ENCODE measurements at places on chromosomes 11 and 22. TPM values are rescaled to one million over a fixed set of nuclear protein-coding genes. Genes with fewer than 3 reads are reported as not detected.

SLC25A45 gene
- 16.9 TPM for polyA plus RNA-seq

POU2F3 gene
- not detected for polyA plus RNA-seq

CTNND1 gene
- 1.3 TPM for polyA plus RNA-seq

SCARF2 gene
- 0.70 TPM for polyA plus RNA-seq

OR52J3 gene
- polyA plus RNA-seq, result not detected

TRIM51 gene
- not detected for polyA plus RNA-seq

DDI1 gene
- polyA plus RNA-seq, result 0.17 TPM

ZNHIT2 gene
- 29.0 TPM for polyA plus RNA-seq

CHRM4 gene
- 0.15 TPM for polyA plus RNA-seq

DNA sequence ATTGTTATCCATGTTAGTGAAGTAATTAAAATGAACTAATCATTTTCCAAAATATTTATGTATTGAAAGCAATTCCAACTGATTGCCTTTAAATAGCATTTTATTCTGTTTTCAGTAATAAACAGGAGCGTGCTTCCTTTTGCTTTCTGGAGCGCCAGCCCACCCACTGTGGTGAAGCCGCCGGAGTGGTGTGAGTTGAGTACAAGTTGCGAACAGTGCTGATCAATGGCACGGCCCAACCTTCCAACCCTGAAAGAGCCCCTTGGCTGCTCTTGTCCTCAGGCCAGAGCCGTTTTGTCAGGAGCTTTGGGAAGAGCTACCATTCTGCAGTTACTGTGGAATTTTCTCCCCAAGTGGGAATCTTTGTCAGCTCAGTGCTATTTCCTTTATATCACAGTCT lies 42.8 kb downstream of the NTM start:
- H3K4me3 ChIP-seq, result no peak overlapping the region
- H3K27me3 ChIP-seq, result no peaks in the 10 kb centered on the region
- DNase-seq, result no peak
- H3K36me3 ChIP-seq, result no peaks in the 10 kb centered on the region
- no peaks in the 10 kb centered on the region for H3K4me1 ChIP-seq
- no peak overlapping the region for H3K27ac ChIP-seq

DNA sequence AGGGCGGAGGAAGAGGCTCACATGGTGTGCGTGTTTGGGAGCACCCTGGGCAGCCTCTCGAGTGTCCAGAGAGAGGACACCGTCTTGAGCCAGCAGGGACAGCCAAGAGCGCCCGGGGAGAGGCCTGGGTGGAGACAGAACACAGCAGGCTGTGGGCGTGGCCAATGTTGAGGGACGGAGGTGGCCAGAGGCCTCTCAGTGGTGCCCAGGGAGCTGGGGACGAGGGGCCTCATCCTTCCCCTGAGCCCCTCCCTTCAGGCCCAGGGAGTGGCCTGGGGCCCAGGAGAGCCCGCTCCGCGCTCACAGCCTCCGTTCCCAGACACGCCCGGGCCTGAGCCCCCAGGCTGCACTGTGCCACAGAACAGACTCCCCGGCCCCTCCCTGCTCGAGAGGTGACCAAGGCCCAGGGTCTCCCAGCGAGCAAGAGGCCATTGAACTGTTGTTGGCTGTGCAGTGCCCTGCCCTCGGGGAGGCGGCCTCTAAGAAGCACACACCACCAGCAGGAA lies 48.4 kb downstream of the CDKN1C start:
- no peaks in the 10 kb centered on the region for H3K4me1 ChIP-seq
- no peak overlapping the region for H3K27ac ChIP-seq
- no peaks in the 10 kb centered on the region for H3K36me3 ChIP-seq

- no peak overlapping the region for H3K27ac ChIP-seq
- no peaks in the 10 kb centered on the region for H3K36me3 ChIP-seq
- no peaks in the 10 kb centered on the region for H3K4me1 ChIP-seq
- no peak for DNase-seq
- no peak overlapping the region for H3K4me3 ChIP-seq
Observed at GRCh38 chr22:48045369-48045768, 1282.9 kb downstream of the TBC1D22A start.

DNA sequence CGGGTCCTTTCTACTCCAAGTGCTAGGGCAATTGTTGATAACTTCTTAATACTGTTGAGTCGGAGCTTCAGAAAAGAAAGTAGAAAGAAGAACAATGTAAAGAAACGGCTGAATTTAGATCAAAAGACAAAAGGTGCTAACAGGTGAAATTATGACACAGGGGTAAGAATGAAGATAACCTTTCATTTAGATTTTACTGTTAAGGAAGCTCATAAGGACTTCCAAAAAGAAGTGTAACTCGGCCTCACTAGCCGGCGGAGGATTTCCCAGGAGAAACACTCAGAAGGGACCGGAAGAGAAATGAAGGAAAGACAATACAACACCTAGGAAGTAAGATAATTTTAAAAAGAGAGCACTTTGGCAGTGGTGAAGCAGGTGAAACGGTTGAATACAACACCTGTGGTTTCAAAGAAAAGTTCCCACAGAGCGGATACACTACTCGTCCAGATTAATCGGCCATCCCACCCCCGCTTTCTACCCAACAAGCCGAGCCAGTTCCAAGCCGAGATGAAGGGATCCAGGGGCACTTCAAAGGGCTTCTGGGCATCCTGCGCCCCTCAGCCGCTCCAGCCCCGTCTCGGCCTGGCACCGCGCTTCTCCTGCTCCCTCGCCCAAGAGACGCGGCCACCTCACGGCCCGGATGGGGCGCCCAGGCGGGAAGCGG lies 737 bp downstream of the PPP2R1B start:
- peak overlapping the region; percentile 96 for H3K4me3 ChIP-seq
- peaks cover 27% of the 10 kb centered on the region for H3K36me3 ChIP-seq
- no peak for DNase-seq

DNA sequence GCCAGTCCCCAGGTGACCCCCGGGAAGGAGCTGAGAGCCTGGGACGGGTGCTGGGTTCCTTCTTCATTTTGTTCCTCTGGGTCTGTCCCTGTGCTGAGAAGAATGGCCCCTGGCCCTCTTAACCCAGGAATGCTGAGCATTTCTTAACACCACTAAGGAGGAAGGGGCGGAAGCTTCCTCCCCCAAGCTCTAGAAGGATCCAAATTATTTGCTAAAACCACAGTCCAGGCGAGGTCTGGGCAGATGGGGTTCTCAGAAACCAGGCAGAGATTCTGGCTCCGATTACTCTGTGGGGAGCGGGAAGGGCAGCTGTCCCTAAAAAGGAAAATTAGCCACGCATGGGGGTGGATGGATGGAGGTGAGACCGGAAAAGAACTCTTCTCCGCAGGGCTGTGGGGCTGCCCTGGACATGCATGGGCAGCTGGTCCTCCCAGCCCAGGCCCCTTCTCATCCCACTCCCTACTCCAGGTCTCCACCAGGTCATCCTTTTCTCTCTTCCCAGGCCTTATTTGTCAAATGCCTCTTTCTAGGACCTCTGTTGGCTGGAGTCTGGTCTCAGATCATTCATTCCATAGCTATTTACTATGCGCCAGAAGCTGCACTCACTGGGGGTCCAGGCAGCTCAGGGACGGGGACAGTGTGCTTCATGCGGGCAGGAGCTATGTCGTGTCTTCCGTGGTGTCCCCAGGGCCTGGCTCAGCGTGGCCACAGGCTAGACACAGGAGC lies 45.0 kb upstream of the MYH9 start:
- H3K27me3 ChIP-seq, result no peaks in the 10 kb centered on the region
- DNase-seq, result no peak
- no peaks in the 10 kb centered on the region for H3K36me3 ChIP-seq
- no peak overlapping the region for H3K27ac ChIP-seq
- peaks cover 18% of the 10 kb centered on the region for H3K4me1 ChIP-seq
- no peak overlapping the region for H3K4me3 ChIP-seq

DNA sequence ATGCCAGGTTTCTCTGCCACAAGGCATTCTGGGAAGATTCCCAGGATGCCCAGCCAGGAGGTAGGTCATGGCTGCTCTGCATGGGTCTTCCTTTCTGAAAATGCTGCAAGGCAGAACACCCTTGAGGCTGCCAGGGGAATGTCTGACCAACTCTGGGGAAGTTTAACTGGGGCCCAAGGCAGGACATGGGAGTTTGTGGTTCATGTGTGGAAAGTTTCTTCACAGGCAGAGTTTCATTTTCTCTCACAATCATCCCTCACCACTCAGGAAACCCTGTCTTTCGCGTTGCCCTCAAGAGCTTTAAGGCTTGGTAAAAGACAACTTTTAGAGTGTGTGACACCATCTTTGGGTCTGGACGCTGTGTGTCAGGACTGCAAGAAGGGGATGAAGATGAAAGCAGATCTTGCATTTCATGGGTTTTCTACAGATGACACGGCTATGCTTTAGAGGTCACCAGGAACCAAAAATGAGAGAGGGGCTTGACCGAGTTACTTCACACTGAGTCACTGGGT lies 133.5 kb downstream of the CD44 start:
- H3K27me3 ChIP-seq, result no peaks in the 10 kb centered on the region
- peak overlapping the region; percentile 25 for H3K27ac ChIP-seq
- H3K4me1 ChIP-seq, result peaks cover 6% of the 10 kb centered on the region
- no peaks in the 10 kb centered on the region for H3K36me3 ChIP-seq
- no peak for DNase-seq

DNA sequence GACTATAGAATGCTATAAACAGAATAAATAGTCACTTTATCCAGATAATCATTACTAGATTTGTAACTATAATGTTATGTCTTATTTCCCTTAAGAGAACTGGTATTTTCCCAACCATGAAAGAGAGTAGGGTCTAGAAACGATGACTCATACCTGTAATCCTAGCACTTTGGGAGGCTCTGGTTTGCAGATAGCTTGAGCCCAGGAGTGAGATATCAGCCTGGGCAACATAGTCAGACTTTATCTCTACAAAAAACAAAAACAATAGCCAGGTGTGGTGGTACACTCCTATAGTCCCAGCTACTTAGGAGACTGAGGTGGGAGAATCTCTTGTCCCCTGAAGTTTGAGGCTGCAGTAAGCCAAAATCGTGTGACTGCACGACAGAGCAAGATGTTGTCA lies 30.9 kb downstream of the OR52A5 start:
- no peaks in the 10 kb centered on the region for H3K27me3 ChIP-seq
- no peaks in the 10 kb centered on the region for H3K4me1 ChIP-seq
- H3K27ac ChIP-seq, result no peak overlapping the region
- no peaks in the 10 kb centered on the region for H3K36me3 ChIP-seq
- DNase-seq, result no peak

- H3K27ac ChIP-seq, result no peak overlapping the region
- H3K27me3 ChIP-seq, result no peaks in the 10 kb centered on the region
- H3K4me1 ChIP-seq, result no peaks in the 10 kb centered on the region
Observed at GRCh38 chr11:128948583-128948982, 5.9 kb upstream of the TP53AIP1 start.

DNA sequence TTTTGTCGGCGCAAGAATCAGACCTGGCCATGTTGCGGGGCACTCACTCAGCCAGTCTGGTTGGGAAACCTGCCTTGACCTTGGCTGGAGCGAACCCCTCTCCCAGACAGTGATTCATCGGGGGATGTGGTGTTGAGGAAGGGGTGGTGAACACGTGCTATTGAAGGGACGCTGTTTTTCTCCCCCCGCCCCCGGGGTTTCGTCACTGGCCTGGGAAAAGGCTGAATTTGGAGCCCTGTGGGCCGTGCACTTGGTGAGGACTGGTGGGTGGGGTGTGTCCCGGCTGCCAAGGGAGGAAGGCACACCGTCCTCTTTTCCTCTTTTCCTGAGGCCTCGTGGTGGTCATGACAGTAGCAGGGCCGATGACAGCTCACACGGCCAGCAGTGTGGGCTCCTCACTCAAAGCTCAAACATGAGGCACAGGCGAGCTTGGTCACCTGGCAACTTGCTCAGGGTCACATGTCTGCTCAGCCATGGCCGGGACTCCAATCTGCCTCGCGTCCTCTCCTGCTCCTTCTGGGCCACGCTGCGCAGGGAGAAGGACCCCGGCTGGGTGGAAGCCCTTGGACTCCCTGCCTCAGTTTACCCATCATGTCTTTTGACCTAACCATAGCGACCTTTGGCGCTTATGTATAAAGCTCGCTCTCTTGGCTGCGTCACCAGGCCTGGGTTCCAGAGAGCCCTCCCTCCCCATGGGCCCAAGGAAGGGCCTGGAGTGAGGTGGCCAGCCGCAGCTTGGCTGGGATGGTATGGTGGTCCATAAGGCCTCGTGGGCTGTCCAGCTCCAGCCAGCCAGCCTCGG lies 49.4 kb downstream of the SMIM38 start:
- no peaks in the 10 kb centered on the region for H3K36me3 ChIP-seq
- DNase-seq, result no peak
- no peak overlapping the region for H3K27ac ChIP-seq
- no peaks in the 10 kb centered on the region for H3K27me3 ChIP-seq

GRCh38 chr11:111472228-111472627 lies 40.0 kb downstream of the BTG4 start:
- H3K36me3 ChIP-seq, result no peaks in the 10 kb centered on the region
- H3K4me3 ChIP-seq, result no peak overlapping the region
- H3K27me3 ChIP-seq, result peaks cover 3% of the 10 kb centered on the region

GRCh38 chr22:43819421-43819921 lies 7.4 kb upstream of the EFCAB6 start:
- H3K27me3 ChIP-seq, result no peaks in the 10 kb centered on the region
- H3K36me3 ChIP-seq, result no peaks in the 10 kb centered on the region

DNA sequence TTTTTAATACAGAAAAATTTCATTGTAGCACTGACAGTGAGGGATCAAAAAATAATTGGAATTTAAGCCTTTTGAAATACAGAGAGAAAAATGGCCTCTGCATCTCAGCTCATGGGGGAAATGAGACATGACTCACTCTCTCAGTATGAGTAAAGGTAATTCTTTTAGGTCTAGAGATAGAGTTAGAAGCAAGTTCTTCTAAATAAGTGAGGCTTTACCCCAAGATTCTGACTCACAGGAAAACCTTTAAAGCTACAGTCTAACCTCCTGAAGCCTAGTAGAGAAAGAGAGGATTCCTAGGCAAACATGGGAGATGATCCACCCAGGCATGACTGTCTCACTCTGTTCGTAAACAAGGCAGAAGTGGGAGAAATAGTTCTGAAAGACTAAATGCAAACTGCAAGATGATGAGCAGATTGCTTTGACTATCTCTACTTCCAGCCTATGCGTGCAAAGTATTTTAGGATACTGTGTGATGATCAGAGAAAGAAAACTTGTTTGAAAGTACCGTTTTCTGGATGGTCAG lies 1003.3 kb upstream of the CCDC90B start:
- H3K4me3 ChIP-seq, result no peak overlapping the region
- no peak for DNase-seq
- no peaks in the 10 kb centered on the region for H3K27me3 ChIP-seq

DNA sequence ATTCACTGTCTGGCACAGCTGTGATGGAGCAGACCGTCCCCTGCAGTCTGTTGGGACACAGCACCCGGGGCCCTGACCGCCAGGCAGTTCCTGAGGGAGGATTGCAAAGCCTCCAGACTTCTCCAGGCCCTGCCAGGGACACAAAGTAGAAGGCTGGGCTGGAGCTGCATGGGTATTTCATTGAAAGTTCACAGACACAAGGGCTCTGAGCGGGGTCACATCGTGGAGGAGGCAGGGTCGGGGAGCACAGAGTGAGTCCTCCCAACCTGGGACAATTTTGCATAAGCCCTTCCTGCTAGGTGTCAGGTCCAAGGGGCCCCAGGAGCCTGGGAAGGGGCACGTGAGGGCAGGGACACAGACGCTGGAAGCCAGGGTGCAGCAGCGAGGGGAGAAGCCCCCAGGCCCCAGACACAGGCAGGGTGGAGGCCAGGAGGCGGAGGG lies 15.7 kb downstream of the IFITM10 start:
- H3K36me3 ChIP-seq, result no peaks in the 10 kb centered on the region
- H3K4me1 ChIP-seq, result peaks cover 9% of the 10 kb centered on the region
- H3K27ac ChIP-seq, result no peak overlapping the region
- DNase-seq, result no peak
- H3K4me3 ChIP-seq, result no peak overlapping the region

- H3K27ac ChIP-seq, result no peak overlapping the region
- H3K27me3 ChIP-seq, result no peaks in the 10 kb centered on the region
- H3K36me3 ChIP-seq, result no peaks in the 10 kb centered on the region
- H3K4me3 ChIP-seq, result no peak overlapping the region
- no peak for DNase-seq
Observed at GRCh38 chr11:61757213-61757862, 4.9 kb downstream of the MYRF start.

- peaks cover 13% of the 10 kb centered on the region for H3K4me1 ChIP-seq
- no peaks in the 10 kb centered on the region for H3K27me3 ChIP-seq
- no peak overlapping the region for H3K27ac ChIP-seq
- no peaks in the 10 kb centered on the region for H3K36me3 ChIP-seq
- H3K4me3 ChIP-seq, result no peak overlapping the region
Observed at GRCh38 chr11:60858731-60859464, 3.1 kb upstream of the PTGDR2 start.
